ENCODE measurements at places on chromosomes 7 and 10. TPM values are rescaled to one million over a fixed set of nuclear protein-coding genes. Genes with fewer than 3 reads are reported as not detected.

ZNF117 gene
- total RNA-seq: 4.7 TPM

NME8 gene
- not detected for total RNA-seq

TYW1B gene
- total RNA-seq: 1.2 TPM

PDLIM1 gene
- 113 TPM for total RNA-seq

GPC2 gene
- total RNA-seq: 6.2 TPM

GRCh38 chr10:70619271-70620019 is 16.9 kb upstream of the PRF1 start:
- H3K4me3 ChIP-seq: no peak overlapping the region
- no peak for DNase-seq
- H3K27me3 ChIP-seq: no peaks in the 10 kb centered on the region

- peaks cover 2% of the 10 kb centered on the region for H3K36me3 ChIP-seq
- no peak overlapping the region for H3K27ac ChIP-seq
- no peak for DNase-seq
Observed at GRCh38 chr7:128710481-128710880, 28.7 kb upstream of the CALU start.

DNA sequence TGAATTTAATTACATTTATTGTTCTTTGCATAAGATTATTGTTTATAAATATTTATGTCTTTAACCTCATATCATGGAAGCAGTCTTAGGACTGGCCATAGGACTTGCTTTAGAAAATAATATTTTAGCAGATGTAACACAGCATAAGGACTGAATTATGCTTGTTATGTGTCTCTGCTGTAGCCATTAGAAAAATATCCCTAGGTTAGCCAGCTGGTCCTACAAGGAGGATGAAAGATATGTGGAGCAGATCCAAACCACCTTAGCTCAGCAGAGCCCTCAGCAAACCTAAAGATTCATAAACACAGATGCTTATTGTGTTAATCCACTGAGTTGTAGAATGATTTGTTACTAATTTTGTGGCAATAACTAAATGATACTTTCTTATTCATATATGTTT is 166.0 kb upstream of the COL1A2 start:
- no peak overlapping the region for H3K4me3 ChIP-seq
- peaks cover 10% of the 10 kb centered on the region for H3K4me1 ChIP-seq
- H3K36me3 ChIP-seq: no peaks in the 10 kb centered on the region
- no peaks in the 10 kb centered on the region for H3K27me3 ChIP-seq

GRCh38 chr7:14690486-14690885 is 212.1 kb downstream of the DGKB start:
- no peak for DNase-seq
- no peak overlapping the region for H3K27ac ChIP-seq
- H3K36me3 ChIP-seq: no peaks in the 10 kb centered on the region
- no peaks in the 10 kb centered on the region for H3K27me3 ChIP-seq

DNA sequence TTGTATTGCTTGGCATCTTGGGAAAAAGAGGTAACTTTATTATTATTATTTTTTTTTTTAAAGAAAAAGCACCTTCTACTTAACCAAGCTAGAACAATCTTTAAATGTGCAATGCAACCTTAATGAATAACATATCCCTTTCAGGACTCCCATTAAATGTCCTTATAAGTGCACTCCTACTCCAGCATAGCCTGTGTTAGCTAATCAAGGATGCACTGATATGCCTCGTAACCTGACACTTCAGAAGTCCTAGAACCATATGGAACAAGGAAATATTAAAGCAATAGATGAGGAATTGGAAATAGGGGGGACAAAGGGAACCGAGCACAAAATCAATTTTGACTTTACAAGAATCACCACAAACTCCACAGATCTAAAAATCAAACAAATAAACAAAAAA is 522.4 kb downstream of the PARD3 start:
- no peaks in the 10 kb centered on the region for H3K27me3 ChIP-seq
- H3K4me1 ChIP-seq: peaks cover 51% of the 10 kb centered on the region
- no peak for DNase-seq
- no peak overlapping the region for H3K4me3 ChIP-seq
- H3K27ac ChIP-seq: no peak overlapping the region
- no peaks in the 10 kb centered on the region for H3K36me3 ChIP-seq

DNA sequence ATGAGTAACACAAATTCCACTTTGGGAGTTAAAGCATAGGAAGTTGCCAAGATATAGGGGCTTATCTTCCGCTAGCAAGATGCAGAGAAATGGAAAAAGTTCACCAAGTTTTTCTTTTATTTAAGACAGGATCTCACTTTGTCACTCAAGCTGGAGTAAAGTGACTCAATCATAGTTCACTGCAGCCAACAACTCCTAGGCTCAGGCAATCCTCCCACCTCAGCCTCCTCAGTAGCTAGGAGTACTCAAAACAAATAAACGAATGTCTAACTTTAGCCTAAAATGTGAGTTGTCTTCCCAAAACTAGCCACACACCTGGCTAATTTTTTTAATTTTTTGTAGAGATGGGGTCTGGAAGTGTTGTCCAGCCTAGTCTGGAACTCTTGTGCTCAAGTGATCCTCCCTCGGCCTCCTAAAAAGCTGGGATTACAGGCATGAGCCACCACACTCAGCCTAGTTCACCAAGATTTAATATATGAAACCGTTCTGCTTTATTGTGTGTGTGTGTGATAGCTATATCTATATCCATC is 9.9 kb downstream of the VIM start:
- H3K4me3 ChIP-seq: no peak overlapping the region
- H3K27ac ChIP-seq: peak overlapping the region; percentile 92
- DNase-seq: no peak
- no peaks in the 10 kb centered on the region for H3K27me3 ChIP-seq
- H3K36me3 ChIP-seq: peaks cover 36% of the 10 kb centered on the region
- peaks cover 62% of the 10 kb centered on the region for H3K4me1 ChIP-seq

- H3K4me1 ChIP-seq: peaks cover 49% of the 10 kb centered on the region
- no peak overlapping the region for H3K27ac ChIP-seq
- no peak overlapping the region for H3K4me3 ChIP-seq
- no peaks in the 10 kb centered on the region for H3K36me3 ChIP-seq
- no peaks in the 10 kb centered on the region for H3K27me3 ChIP-seq
- no peak for DNase-seq
Observed at GRCh38 chr10:60975716-60976115, 31.7 kb upstream of the RHOBTB1 start.

DNA sequence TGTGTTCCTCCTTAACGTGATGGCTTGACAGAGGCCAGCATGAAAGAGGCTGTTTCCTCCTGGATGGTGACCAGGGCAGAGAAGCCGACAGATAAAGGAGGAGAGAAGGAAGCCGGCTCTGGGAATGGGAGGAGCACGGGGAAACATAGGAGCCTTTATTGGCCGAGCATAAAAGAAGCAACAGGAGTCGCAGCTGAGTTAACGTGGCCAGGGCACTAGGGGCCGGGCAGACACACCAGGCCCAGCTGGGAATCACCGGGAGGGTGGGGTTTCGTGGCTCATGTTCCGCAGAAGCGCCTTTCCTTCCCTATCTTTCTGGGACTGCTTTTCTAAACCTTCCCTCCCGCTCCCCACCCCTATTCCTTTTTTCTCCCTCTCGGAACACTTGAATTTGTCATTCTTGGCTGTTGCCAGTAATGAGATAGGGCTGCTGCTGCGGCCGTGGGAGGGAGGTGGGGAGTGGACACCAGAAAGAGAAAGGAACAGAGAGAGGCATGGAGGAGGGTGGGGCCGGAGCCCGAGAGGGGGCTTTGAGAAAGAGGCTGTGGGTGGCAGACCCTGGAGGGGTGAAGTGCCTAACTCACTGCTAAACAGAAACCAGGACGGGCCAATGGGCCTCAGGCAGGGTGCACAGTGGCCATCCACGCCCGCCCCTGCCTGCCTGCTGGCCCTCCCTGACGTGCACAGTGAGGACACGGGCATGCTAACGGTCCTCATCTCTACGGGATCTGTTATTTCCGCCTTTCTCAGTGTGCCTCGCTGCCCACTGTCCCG is 65.2 kb downstream of the COL13A1 start:
- peaks cover 2% of the 10 kb centered on the region for H3K36me3 ChIP-seq
- no peaks in the 10 kb centered on the region for H3K27me3 ChIP-seq
- H3K4me3 ChIP-seq: peak overlapping the region; percentile 35
- H3K27ac ChIP-seq: peak overlapping the region; percentile 90
- DNase-seq: no peak

DNA sequence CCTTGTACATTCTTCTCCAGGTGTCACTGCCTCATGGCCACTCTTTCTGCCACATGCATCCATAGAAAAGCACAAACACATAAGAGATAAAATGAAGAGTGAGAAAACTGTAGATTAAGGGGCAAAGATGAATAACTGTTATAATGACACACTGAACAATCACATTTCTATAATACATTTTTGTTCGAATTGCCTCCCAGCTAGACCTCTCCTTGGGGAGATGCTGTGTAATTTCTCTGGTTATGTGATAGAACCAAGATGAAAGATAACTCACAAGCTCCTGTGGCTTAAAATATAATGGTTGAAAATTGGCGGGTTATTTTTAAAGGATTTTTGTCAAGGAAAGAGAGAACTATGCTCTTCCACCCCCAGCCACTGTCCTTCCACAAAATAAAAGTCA is 60.2 kb upstream of the STEAP1 start:
- no peaks in the 10 kb centered on the region for H3K4me1 ChIP-seq
- no peak for DNase-seq
- H3K27me3 ChIP-seq: peaks cover 5% of the 10 kb centered on the region
- no peak overlapping the region for H3K27ac ChIP-seq

DNA sequence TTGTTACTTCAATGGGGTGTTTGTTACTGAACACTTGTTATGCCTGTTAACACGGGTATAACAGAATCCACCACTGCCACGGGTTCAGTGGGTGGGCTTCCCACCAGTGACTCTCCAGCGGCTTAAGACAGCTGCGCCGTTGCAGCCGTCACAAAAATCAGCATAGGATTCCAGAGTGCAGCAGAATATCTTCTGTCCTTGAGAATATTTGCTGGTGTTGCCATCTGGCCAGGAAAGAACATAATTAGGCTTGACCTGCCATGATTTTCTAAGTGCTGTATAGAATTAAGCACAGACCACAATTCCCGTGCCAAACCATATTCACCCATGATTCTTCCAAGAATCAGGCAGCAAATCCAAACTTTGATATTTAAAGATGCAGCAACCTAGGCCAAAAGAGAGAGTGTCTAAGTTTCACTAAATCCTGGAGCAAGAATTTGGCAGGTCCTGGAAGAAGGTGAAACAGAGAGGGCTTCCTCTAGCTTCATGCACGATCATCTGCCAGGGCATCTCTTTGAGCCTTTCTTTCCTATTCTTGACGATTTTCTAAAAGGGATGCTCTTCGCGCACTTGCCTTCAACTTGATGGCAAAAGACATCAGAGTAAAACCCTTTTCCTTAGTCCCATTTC is 95.0 kb downstream of the FRMD4A start:
- no peaks in the 10 kb centered on the region for H3K27me3 ChIP-seq
- no peaks in the 10 kb centered on the region for H3K36me3 ChIP-seq
- no peak overlapping the region for H3K27ac ChIP-seq
- H3K4me3 ChIP-seq: no peak overlapping the region

DNA sequence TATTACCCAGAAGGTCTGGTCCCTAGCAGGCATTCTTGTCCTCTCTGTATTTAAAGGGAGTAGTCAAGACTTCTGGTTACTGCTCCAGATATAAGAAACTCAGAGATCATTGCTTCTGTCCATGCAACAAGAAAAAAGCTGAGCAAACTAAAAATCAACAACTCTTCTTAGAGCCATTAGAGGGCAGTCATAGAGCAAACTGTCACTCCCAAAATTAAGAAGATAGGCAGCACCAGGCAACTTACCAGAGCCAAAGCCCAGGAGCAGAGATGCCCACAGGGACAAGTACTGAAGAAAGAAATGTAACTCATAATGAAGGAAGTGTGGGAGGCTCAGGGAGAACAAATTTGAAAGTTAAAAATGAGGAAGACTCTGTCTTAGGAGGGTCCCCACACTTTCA is 472.9 kb upstream of the COBL start:
- no peaks in the 10 kb centered on the region for H3K27me3 ChIP-seq
- H3K4me1 ChIP-seq: no peaks in the 10 kb centered on the region
- H3K27ac ChIP-seq: no peak overlapping the region
- H3K36me3 ChIP-seq: no peaks in the 10 kb centered on the region
- no peak overlapping the region for H3K4me3 ChIP-seq
- DNase-seq: no peak

Data from chondrocyte (in vitro differentiated cells).